Effector memory CD8-positive, alpha-beta T cell (primary cell): ENCODE measurements at places on chromosomes 13 and 19.

- no peak for DNase-seq
Measured at GRCh38 chr13:49584771-49585182, 581 bp downstream of the RCBTB1 start.

GRCh38 chr19:7533281-7533885, 2.1 kb upstream of the PNPLA6 start:
- no peak for DNase-seq

- DNase-seq = no peak
Measured at GRCh38 chr13:90477216-90477615, 870.3 kb upstream of the MIR17HG start.

- no peak for DNase-seq
Measured at GRCh38 chr13:36945078-36945477, 25.0 kb upstream of the SMAD9 start.

DNA sequence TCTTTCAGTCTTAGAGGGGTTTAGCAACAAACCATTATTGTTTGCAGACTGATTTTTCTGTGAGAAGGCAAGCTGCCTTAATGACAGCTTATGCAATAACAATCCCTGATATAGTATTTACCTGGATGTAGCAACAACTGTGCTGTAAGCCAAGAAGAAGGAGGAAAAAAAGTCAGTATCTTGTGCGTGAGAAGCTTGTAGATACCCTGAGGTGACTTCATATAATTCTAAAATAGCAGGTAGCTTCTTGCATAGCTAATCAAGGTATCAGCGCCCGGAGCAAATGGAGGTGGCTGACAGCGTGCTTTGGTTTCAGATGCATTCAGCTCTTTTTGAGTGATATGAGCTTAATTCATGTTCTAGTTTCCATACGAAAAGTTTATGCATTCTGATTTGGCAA, 309.8 kb downstream of the KLF5 start:
- no peak for DNase-seq

DNA sequence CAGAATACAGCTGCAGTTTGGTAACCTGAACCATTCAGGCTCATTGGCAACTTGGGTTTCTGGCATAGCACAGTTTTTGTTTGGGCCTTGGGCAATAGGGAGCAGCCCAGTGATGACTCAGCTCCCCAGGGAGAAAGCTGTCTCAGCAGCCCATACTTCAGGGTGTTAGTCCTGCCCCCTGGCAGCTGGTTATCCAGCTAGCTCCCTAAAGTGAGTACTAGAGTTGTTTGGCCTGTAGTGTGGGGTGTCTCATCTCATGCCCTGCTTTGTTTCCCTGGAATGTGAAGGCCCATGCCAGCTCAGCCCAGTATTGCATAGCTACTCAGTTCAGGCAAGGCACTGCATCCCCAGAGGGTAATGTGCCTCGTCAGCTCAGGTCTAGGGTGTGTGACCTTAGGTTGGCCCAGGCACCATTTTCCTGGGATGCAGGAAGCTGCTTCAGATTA, 18.2 kb upstream of the ZNF543 start:
- DNase-seq = no peak

DNA sequence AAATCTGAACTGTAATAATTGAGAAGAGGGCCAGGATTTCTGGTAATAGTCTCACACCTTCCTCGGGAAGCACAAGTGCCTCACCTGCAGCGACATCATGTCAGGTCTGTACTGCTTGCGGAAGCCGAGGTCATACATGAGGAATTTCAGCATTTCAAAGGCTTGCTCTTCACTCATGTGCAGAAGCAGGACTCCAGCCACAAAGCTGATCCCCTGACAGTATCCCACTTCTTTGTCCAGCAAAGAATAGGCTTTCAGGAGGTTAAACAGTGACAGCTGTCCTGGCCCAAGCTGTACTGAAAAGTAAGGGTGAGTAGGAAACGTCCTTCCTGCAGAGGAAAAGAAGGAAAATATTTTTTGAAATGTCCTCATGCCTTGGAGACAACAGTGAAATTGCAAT, 182.7 kb downstream of the TBC1D4 start:
- DNase-seq = no peak

- DNase-seq = no peak
Measured at GRCh38 chr19:45249261-45250033, 1.6 kb upstream of the MARK4 start.

DNA sequence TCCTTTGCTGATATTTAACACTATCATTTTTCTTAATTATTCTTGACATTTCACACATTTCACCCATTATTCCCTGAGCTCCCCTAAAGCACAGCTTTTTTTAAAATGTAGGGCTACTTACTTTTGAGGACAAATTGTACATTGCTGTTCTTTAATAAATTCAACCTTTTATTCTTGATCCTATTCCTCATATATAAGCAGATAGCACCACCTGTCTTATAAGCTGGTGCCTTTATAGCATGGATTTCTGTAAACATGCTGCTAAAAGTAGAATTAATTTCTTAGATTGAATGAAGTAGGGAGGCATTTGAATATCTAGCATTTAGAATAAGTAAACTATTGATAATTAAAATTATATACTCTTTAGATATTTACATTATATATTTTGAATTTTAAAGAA, 603.4 kb upstream of the PCDH9 start:
- no peak for DNase-seq

- DNase-seq = no peak
Measured at GRCh38 chr13:62327367-62327766, 911.7 kb upstream of the PCDH20 start.

DNA sequence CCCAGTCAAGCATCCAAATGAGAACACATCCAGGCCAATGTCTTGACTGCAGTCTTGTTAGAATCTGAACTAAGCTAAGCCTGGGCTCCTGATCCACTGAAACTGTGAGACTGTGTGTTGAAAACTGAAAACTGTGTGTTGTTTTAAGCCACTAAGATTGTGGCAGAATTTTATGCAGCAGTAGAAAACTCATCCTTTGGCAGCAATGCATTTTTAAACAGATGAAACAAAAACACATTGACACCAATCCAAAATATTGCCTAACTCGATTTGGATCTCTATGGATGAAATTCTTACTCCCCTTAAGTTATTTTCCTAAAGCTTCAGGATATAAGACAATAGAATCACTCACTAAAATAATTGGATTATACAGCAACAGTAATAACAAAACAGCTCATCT, 202.3 kb upstream of the KLF12 start:
- DNase-seq = no peak

- DNase-seq = no peak
Measured at GRCh38 chr19:16134510-16134909, 9.0 kb upstream of the HSH2D start.
